GM13977 (cell line): ENCODE measurements at places on chromosomes 1 and 21.

DNA sequence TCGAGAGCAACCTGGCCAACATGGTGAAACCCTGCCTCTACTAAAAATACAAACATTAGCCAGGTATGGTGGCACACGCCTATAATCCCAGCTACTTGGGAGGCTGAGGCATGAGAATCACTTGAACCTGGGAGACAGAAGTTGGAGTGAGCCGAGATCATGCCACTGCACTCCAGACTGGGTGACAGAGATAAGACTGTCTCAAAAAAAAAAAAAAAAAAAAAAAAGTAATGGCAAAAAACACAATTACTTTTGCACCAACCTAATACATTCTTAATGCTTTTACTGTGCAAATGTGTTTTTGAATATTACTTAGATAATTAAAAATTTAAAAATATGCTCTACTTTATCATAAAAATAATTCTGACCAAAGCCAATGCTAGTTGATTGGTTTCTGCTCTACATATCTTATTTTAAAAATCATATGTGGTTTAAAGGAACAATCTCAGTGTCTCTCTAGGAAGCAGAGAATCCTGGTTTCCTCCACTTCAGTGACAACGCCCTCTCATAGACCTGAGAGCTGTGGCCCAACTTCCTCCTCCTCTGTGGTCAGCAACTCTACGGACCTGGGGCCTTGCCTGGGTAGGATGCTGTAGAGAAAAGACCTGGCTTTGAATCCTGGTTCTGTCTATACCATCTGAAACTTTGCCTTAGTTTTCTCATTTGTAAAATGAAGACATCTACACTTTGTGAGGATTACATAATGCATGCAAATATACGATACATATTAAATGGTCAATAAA, 64.7 kb downstream of the TGFBR3 start:
- DNase-seq: no peak

DNA sequence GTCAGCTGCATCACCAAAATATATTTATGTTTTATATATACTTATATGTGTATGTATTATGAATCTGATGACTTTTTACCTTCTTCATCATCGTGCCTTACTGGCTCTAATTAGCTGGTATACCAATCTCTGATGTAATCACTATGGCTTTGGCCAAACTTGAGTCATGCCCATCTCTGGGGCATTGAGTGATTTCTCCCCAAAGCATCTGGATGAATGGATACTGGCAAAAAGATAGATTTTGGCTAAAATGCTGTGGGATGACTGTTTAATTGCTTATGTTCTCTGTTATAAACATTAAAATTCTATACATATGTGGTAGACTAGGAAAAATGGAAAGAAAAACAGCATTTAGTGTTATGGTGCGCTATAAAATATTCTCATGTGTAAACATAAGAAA, 19.6 kb downstream of the CDKN2C start:
- DNase-seq: no peak

DNA sequence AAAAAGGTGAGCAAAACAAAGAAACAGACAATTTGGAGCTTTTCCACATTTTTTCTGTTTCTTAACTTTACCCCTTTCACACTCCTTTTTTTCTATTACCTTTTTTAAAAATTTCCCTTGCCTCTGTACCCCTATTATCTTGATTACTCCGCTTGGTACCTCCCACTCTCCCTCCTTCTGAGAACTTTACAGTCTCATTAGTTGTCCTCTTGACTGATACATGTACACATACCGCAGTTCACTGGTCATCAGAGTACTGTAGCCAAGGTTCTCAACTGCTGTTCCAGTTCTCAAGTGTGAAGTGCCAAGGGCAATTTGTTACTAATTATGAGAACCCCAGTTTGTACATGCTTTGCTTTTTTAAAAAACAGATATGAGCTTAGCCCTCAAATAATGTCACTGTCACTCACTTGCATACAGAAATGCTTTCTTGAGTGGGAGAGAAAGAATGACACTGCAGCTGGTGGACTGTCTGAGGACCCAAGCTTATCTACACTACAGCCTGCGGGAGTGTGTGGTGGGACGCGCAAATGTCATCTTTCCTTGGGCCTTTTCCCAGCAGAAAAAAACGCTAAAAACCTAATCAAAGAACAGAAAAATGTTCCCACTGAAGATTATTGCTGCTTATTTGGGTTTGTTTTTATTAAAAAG, 160.8 kb downstream of the DISP1 start:
- no peak for DNase-seq

DNA sequence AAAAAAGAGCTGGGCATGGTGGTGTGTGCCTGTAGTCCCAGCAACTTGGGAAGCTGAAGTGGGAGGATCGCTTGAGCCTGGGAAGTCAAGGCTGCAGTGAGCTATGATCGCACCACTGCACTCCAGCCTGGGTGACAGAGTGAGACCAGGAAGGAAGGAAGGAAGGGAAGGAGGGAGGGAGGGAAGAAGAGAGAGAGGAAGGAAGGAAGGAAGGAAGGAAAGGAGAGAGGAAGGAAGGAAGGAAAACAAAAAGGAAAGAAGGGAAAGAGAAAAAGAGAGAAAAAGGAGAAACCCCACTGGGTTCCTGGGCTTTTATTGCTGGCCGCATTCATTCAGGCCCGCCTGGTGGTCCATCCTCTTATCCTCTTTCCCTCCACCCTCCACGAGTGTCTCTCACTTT, 9.8 kb downstream of the SLC2A7 start:
- no peak for DNase-seq

DNA sequence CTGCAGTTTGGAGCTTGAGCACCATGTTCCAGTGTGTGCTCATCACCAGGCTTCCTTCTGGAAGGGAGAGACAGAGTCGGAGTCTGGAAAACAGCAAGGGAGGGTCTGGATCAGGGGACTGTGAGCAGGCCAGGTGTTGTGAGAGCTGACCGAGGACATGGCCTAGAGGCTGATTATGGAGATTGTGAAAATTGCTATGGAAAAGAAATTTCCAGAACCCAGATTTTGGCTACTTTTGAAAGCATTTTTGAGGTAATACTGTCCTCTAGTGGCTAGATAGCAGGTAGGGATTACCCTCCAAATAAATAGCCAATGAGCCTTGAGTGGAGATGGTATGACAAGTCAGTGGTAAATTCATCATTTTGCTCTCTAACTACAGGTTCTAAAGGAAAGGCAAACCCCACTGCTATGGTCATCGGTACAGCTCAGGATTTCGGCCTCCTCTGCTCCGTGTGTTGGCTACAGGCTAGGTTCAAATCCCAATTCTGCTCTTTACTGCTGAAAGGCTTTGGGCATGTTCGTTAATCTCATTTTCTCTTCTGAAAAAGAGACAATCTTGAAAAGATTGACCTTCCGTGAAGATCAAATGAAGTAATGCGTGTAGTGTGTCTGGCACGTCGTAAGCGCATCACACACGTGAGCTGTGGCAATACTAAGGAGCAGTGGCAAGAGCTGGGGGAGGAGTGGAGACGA, 1.0 kb upstream of the HAO2 start:
- peak; percentile 58 for DNase-seq

DNA sequence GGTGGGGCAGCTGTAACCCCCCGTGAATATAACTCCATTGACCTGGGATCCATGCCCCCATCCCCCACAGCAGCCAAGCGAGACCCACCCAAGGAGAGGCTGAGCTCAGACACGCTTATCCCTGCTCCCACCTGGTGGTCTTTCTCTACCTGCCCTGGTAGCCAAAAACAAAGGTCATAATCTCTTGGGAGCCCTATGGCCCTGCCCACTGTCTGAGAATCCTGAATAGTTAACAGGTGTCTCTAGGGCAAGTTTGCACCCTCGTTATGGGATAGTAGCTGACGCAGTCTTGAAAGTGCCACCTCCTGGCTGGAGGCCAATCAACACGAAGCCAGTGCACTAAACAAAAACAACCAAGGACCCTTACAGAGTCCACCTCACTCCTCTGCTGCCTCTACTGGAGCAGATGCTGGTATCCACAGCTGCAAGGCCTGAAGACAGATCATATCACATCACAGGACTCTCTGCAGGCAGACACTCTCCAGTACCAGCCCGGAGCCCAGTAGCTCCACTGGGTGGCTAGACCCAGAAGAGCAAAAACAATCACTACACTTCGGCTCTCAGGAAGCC, 134.3 kb upstream of the C1orf174 start:
- no peak for DNase-seq

- no peak for DNase-seq
Measured at GRCh38 chr1:27863538-27863915, 8.8 kb upstream of the THEMIS2 start.

- peak; percentile 44 for DNase-seq
Measured at GRCh38 chr1:22166439-22166838, 23.5 kb upstream of the WNT4 start.
